ENCODE measurements at places on chromosomes 12 and 14. TPM values are rescaled to one million over a fixed set of nuclear protein-coding genes. Genes with fewer than 3 reads are reported as not detected.

The CLEC1B gene
- not detected for polyA plus RNA-seq

The LPAR5 gene
- 26.5 TPM for polyA plus RNA-seq

The LRRC10 gene
- polyA plus RNA-seq = not detected

The SERPINA5 gene
- not detected for polyA plus RNA-seq

The PTPRO gene
- 0.47 TPM for polyA plus RNA-seq

The ERP27 gene
- 5.3 TPM for polyA plus RNA-seq

The ZFHX2 gene
- not detected for polyA plus RNA-seq

The PPP2R5C gene
- 342 TPM for polyA plus RNA-seq

The IL31 gene
- polyA plus RNA-seq = not detected

The KRT3 gene
- not detected for polyA plus RNA-seq

The KRT6C gene
- not detected for polyA plus RNA-seq

The NKX2-8 gene
- not detected for polyA plus RNA-seq

The SLCO1B3 gene
- polyA plus RNA-seq = not detected

The SLC16A7 gene
- polyA plus RNA-seq = 30.3 TPM

The DLGAP5 gene
- 0.21 TPM for polyA plus RNA-seq

The MTHFD1 gene
- 41.1 TPM for polyA plus RNA-seq

The PRH2 gene
- not detected for polyA plus RNA-seq

The LUM gene
- not detected for polyA plus RNA-seq

The IAPP gene
- not detected for polyA plus RNA-seq

The RFLNA gene
- not detected for polyA plus RNA-seq

The SPTLC2 gene
- 15.6 TPM for polyA plus RNA-seq

The TRPV4 gene
- not detected for polyA plus RNA-seq

The TDRD9 gene
- 1.3 TPM for polyA plus RNA-seq

The KLHL33 gene
- polyA plus RNA-seq = 0.12 TPM

The DBX2 gene
- polyA plus RNA-seq = not detected

Data from CD8-positive, alpha-beta memory T cell (primary cell).